ENCODE measurements at places on chromosomes 16 and 17.

GRCh38 chr16:20799599-20799998 lies 6.7 kb downstream of the ERI2 start:
- peak; percentile 91 for DNase-seq

- peak; percentile 54 for DNase-seq
Observed at GRCh38 chr16:58276346-58276951, 18.4 kb downstream of the PRSS54 start.

GRCh38 chr17:77434136-77435114 lies 293.7 kb downstream of the SEC14L1 start:
- no peak for DNase-seq

- peak; percentile 98 for DNase-seq
Observed at GRCh38 chr17:65173284-65173793, 36.2 kb downstream of the RGS9 start.

DNA sequence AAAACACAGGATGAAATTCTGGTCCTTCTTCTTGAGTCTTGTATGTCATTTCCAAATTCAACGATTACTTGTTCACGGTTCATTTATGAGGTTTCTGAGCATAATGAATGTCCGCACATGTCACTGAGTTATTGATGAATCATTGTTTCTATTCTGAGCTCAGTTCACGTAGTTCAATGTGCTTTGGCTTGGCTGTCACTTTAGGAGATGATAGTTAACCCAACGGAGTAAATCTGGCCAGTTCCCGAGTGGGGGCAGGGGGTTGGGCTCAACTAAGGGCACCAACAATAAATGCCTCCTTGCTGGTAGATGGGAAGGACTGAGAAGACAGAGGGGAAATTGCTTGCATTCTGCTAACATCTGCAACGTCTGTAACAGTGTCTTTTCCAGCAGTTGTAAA lies 239.4 kb upstream of the HSBP1 start:
- no peak for DNase-seq

GRCh38 chr17:31269578-31269983 lies 27.5 kb downstream of the OMG start:
- DNase-seq = no peak

GRCh38 chr16:8806272-8806983 lies 8.8 kb downstream of the PMM2 start:
- no peak for DNase-seq

GRCh38 chr16:89122322-89122851 lies 28.7 kb downstream of the ACSF3 start:
- no peak for DNase-seq

DNA sequence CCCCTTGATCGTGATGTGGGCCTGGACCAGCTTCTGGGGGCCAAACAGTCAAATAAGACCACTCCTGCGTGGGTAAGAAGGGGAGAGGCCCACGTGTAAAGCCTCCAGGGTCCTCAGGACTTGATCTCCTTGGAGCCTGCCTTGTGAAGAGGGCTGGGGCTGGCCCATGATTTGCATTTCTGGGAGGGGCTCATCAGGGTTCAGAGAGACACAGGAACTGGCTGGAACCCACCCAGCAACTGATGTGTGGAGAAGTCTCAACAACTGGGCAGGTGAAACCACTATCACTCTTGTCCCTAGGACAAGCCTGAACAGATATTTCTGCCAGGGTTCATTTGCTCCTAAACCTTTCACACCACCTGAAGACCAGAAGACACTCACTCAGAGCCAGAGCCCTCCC lies 214.7 kb downstream of the ZNF423 start:
- DNase-seq = no peak

DNA sequence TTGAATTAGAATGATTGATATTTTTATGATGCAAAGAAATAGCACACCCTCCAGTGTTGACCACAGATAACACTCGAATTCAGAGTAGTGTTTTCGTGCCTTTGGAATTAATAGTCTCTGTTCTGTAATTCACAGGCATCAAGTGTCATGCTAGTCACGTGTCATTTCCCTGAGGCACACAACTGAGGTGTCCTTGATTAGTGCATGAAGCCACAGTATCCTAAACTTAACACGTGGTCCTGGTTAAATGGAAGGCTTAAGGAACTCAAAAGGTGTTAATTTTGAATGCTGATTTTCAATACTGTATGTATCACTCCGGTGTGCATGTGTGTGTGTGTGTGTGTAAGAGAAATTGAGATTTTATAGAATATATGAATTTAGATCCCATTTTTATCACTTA lies 625.6 kb downstream of the TMEM114 start:
- no peak for DNase-seq

GRCh38 chr17:4479340-4479981 lies 19.2 kb upstream of the SPNS2 start:
- no peak for DNase-seq

DNA sequence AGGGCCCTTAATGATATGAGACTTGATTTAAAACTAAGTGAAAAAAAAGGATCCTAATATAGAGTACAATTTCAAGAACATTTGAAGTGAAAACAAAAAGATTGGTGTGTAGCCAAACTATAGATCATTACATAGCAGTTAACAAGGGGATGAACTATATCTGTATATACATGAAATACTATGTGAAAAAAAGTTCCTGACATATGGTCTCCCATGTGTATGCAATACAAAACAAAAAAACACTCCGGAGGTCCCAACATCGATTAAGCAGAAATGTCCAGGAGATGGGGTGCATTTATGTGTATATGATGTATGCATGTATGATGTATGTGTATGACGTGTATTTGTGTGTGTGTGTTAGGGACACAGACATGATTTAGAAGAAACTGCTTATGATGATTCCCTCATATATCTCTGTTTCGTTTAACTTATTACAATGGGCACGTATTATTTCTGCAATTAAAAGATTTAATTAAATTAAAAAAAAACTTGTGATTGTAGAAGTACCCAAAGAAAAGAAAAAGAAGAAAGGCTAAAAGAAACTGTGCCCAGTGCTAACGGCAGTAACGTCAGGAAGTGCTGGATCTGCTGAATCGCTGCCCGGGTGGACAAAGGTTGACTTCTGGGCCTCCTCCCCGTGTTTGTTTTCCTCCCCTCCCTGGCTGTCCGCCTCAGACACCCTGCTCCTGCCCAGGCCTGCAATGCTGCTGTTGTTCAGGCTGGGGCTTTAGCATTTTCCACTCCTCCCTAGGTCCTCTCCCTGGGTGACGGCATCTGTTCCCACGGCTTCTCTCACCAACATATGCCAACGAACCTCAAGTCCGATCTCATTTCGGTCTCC lies 36.9 kb downstream of the TBX4 start:
- DNase-seq = no peak

DNA sequence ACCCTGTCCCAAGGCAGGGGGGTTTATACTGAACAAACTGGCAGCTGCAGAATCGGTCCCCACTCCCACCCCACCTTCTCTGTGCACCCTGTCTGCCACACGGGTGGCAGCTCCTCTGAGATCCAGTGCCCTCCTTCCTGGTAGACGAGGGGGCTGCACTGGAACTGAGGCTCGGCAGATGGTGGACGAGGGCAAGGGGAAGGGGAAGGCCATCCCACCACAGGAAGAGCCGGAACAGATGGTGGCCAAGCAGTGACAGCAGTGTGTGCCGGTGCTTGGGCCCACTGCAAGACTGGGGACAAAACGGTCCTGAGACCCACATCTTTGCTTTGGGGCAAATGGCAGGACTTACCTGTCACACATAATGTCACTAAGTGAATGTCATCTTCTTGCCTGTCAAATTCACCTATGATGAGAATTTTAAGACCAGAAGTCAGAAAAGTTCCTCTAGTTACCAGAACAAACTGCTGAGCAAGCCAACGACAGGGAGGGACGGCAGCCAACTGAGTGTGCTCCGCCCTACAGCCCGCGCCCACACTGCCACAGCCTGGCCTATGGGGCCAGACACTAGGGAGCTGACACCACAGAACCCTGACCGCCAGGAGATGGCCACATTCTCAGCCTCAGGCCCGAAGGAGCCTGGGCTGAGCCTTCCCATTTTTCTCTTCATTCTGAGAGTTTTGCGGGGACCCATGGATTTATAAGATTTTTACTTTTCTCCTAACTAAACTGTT lies 14.4 kb downstream of the NTAN1 start:
- peak; percentile 90 for DNase-seq

DNA sequence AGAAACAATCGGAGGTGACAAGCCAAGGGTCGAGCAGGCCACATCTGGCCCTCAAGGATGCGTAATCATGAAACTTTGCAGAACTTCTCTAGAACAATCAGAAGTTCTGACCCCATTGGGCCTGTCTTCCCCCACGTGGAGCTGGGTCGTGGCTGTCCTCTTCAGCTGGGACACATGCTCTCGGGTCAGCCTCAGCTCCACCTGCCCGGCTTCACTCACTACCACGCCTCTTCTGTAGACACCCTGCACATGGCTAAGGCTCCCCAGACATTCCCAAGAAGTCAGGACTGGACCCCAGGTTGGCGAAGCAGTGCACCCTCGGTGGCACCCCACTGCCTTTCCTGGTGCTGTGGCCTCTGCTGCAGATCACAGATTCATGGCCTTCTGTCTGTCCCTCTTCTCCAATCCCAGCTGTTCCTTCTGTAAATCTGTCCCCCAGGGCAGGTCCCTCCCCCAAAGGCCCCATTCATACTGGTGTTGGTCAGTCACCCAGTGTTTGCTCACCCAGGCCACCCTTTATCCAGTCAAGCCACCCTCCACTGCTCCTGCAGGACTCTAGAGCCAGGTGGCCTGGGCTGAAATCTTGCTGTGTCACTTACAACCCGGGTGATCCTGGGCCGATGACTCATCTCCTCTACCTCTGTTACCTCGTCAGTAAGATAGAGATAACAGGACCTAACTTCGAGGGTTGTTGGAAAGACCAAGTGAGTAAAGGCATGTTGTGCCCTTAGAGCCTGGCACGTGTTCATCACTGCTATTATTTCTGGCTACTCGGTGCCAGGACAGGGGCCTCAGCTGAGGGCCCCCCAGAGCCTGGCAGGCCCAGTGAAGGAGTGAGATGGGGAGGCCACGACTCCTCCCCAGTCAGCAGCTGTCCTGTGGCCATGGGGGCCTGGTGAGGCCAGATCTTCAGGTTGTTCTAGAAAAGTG lies 1.4 kb upstream of the SLC5A11 start:
- peak; percentile 50 for DNase-seq

GRCh38 chr16:46859719-46860152 lies 24.4 kb upstream of the GPT2 start:
- DNase-seq = no peak

DNA sequence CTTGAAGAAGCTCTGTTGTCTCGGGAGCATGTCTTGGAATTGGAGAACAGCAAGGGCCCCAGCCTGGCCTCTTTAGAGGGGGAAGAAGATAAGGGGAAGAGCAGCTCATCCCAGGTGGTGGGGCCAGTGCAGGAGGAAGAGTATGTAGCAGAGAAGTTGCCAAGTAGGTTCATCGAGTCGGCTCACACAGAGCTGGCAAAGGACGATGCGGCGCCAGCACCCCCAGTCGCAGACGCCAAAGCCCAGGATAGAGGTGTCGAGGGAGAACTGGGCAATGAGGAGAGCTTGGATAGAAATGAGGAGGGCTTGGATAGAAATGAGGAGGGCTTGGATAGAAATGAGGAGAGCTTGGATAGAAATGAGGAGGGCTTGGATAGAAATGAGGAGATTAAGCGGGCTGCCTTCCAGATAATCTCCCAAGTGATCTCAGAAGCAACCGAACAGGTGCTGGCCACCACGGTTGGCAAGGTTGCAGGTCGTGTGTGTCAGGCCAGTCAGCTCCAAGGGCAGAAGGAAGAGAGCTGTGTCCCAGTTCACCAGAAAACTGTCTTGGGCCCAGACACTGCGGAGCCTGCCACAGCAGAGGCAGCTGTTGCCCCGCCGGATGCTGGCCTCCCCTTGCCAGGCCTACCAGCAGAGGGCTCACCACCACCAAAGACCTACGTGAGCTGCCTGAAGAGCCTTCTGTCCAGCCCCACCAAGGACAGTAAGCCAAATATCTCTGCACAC lies 21.2 kb downstream of the AKAP1 start:
- DNase-seq = peak; percentile 53

GRCh38 chr16:14955546-14956231 lies 18.4 kb downstream of the NPIPA1 start:
- no peak for DNase-seq

DNA sequence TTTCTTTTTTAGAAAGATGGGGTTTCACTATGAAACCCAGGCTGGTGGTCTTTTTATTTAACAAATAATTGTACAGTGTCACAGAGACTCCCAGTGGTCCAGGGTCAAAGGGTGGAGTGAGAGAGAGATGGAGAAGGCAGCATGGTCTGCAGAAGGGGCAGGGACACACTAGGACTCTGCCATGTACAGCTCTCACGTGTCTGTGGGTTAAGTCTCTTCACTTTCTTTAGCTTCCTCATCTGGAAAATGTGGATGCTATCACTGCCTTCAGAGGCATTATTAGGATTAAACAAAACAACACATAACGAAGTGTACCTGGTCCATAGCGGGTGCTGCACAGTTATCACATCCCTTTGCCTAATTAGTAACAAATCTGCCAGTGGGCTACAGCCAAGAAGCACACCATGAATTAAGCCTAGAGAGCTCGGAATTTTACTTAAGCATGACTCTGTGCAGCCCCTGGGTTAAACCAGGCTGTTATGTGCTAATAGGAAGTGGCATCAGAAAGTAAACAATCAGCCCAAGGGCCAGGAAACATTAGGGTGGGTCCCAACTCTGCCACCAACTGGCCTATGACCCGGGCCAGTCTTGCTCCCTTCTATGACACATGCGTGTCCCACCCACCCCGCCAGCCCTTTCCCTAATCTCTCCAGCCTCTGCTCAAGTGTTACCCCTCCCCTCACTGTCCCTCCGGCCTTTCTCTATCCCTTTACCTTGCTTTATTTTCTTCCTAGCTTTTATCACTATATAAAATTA lies 13.9 kb downstream of the TOP3A start:
- no peak for DNase-seq

DNA sequence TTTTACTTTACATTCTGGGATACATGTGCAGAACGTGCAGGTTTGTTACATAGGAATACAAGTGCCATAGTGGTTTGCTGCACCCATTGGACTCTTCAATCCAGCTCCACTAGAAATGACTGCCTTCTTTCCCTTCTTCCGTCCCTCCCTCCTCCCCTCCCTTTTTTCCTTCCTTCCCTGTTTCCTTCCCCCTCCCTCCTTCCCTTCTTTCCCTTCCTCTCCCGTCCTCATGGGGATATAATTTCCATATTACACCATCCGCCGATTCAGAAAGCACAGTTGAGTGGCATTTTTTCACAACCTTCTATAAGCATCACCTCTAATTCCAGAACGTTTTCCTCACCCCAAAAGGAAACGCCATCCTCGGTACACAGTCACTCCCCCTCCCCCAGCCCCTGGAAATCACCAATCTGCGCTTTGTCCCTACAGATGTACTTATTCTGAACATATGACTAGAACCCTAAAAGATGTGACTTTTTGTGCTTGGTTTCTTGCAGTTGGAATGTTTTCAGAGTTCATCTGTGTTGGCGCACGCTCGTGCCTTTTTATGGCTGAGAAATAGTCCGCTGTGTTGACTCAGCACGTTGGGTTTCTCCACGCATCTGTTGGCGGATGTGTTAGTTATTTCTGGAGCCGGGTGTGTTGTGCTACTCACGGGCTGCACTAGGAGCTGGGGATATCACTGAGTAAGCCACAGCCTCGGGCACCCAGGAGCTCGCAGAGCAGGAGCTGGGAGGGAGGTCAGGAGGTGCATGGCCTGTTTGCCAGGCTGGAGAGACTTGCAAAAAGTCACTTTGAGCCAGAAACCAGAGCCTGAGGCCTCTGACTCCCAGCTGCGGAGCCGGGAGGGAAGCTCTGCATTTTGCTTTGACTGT lies 336.4 kb downstream of the SEC14L1 start:
- DNase-seq = no peak
